Stimulated activated effector memory CD8-positive, alpha-beta T cell treated with anti-CD3 and anti-CD28 coated beads, Interleukin-12 subunit alpha, Interleukin-12 subunit beta, amount 100 ng/mL, for 72 hours (primary cell): ENCODE measurements at places on chromosomes 4 and X.

- DNase-seq, result no peak
Measured at GRCh38 chr4:76311896-76312331, 5.4 kb downstream of the STBD1 start.

DNA sequence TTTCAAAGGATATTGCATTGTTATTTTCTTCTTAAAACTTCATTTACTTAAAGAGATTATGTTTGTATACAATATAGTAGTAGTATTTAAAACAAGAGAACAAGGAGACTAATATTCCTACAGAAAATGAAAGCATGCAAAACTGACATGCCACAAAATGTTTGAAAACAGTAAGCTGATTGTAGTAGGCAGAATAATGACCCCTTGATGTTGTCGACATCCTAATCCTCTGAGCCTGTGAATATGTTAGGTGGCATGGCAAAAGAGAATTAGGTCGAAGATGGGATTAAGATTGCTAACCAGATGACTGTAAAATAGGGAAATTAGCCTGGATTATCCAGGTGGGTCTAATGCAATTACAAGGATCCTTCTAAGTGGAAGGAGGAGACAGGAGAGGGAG lies 522.2 kb upstream of the NR3C2 start:
- DNase-seq, result no peak

GRCh38 chr4:43778187-43778915 lies 670.3 kb downstream of the KCTD8 start:
- no peak for DNase-seq

DNA sequence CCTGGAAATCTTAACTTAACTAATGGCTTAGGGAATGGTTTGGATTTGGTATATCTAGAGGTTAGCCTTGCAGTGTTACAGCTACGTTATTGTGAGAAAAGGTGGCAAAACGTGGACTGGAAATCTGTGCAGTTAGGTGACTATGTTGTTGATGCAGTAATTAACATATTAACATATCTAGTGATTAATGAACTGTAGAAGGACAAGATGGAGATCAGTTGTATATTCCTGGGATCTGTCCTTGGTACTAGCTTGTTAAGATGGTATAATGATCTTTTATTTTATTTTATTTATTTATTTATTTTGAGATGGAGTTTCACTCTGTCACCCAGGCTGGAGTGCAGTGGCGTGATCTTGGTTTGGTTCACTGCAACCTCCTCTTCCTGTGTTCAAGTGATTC lies 36.9 kb downstream of the GPAT3 start:
- no peak for DNase-seq

GRCh38 chr4:26885912-26886274 lies 25.3 kb downstream of the STIM2 start:
- DNase-seq, result no peak

GRCh38 chr4:126647756-126648397 lies 984.9 kb upstream of the INTU start:
- DNase-seq, result no peak

DNA sequence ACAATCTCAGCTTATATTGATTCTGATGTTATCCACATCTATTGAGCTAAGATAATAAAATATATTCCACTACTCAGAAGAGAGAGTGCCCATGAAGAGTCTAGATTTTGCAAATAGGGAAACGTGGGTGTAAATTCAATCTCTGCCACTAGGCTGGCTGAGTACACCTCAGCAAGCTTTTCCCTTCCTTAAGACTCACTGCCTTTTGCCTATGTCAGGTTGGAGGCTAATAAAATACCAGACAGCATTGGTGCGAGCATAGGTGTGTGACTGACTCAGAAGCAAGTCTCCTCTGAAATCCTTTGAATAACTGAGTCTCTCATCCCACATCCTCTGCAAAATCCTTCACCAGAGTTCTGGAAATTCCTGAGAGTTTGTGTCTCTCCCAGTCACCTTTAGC lies 405.4 kb upstream of the CPEB2 start:
- DNase-seq, result no peak

GRCh38 chrX:68983004-68983857 lies 154.4 kb downstream of the EFNB1 start:
- no peak for DNase-seq

DNA sequence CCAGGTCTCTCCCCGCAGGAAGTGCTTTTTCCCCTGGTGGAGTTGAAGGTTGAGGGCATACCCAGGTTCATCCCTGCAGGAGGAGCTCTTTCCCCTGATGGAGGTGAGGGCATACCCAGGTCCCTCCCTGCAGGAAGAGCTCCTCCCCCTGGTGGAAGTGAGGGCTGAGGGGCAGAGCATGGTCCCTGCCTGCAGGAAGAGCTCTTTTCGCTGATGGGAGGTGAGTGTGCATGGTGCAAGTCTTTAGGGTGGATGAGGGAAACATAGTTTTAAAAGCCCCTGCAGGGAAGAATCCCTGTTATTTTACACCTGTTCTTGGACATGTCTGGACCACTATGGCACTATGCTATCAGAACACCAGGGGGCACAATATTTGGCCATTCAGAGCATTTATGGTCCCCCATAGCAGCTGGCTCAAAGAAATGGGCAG lies 43.7 kb upstream of the PUDP start:
- DNase-seq, result no peak

DNA sequence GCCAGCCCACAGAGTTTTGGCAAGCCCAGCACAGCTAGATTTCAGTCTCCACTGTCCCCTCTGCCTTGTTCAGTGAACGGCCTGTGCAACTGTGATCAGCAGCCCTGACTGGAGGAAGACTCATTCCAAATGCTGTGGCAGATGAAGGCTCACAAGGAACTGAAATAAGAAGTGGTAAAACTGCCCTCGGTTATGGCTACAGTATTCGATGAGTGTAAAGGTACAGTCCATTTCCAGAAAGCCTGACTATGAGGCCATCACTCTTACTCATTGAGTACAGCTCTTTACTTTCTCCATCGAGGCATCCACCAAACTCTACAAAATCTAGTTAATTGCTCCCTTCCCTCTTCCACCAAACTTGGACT lies 69.1 kb downstream of the RHOH start:
- DNase-seq, result no peak

- DNase-seq, result no peak
Measured at GRCh38 chr4:122917731-122918130, 4.7 kb downstream of the NUDT6 start.

DNA sequence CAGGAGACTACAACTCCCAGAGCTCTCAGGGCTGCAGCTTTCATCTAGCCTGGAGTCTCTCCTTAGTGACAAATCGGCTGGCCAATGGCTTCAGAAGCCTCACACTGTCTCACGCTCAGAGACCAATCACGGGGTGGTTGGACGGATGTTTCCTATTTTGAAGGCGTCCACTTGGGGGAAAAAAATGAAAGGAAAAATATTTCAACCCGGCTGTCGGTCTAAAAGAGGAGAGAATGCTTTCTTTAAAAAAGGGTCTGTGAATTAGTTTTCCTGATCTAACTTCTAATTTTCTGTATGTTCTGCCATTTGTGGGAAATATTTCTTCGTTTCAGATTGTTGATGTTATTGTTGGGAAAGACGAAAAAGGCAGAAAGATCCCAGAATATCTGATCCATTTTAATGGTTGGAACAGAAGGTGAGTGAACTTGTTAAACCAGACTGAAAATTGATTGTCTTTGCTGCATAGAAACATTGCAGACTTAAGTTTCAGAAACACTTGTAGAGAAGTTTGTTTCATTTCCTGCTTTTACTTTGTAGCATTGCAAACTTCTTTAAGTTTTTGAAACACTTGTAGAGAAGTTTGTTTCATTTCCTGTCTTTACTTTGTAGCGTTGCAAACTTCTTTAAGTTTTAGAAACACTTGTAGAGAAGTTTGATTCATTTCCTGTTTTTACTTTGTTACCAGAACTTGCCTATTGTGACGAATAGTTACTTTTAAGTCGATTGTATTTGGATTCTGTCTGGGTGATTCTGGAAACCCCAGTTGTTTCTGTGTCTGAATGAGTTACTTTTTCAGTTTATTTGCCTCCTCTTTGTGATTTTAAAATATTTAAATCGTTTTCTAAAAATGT lies 1.6 kb downstream of the MSL3 start:
- DNase-seq, result peak; percentile 26

- DNase-seq, result no peak
Measured at GRCh38 chr4:108889696-108890483, 127.0 kb upstream of the ETNPPL start.

DNA sequence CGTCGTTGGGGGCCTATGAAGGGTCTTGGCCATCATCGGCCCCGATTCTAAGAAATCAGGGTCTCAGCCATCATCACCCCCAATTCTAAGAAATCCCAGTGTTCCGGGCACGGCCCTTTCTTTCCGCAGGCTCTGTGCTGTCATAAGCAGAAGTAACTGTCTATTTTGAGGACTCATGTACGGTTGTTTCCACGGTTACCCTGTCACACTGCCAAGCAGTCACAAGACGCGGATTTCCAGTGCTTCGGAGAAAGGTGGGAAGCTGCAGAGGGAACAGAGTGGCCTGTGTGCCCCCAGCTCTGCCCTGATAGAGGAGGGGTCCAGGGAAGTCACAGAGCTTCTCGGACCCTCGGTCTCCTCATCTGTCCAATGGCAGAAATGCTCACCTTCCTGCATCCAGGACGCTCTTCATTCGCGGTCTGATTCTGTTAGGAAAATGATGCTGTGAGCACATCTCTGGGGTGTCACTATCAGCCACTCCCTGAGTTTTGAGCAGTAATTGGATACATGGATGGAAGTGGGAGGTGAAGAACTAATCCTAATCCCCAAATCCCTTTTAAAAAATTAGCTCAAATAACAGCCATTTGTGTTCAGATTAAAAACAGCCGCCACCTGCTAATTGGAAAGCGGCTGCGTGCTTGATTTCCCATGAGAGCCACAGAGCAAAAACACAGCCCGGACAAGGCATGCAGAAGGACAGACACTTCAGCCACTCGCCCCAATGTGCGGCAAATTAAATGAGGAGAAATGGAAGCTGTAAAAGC lies 73.1 kb downstream of the WFS1 start:
- DNase-seq, result no peak
